Activated CD8-positive, alpha-beta memory T cell treated with anti-CD3 and anti-CD28 coated beads for 48 hours (primary cell): ENCODE measurements at places on chromosomes 5 and 9.

DNA sequence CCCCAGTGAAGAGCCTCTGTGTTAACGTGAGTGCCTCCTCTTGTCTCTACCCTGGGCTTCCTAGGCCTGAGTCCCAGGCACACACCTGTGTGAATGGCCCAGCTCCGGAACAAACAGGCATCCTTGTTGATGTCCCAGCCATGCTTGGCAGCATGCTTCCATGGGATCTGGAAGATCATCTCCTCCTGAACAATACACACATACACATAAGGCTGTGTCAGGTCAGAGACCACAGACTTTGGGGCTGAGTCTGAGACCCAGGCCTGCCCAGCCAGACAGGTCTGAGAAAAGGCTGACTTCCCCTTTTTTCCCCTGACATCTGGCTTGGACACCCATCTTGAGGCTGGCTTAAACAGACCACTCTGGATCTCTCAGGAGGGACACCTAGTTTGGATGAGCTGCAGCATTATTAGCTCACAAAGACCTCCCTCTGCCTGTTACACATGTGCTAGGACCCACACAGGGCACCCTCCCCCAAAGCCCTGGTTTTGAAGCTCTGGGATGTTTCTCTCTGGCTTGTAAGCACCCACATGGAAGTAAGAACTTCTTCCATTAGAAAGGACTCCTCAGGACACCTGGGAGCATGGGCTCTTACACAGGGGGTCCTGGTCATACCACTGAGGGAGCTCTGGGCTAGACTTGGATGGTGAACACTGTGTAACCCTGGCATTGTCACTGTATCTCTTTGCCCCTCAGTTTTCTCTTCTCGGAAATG lies 2.6 kb downstream of the IRF1 start:
- no peak for DNase-seq

DNA sequence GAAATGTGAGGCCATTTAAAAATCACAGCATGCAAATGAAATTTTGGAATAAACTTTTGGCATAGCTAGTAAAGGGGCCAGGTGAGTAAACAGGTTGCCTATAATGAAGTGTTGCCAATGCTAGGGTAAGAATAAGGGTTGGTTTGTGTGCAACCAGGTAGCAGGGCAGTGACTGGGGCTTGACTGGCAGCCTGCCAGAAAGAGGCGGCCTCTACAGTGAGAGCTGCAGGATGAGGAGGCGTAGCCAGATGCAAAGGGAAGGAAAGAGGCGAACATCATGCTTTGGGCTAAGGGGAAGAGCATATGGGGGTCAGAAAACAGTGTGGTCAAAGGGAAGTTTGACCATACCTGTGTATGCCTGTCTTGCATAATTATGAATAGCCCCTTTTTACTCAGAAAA lies 70.6 kb downstream of the MAST4 start:
- DNase-seq = no peak

DNA sequence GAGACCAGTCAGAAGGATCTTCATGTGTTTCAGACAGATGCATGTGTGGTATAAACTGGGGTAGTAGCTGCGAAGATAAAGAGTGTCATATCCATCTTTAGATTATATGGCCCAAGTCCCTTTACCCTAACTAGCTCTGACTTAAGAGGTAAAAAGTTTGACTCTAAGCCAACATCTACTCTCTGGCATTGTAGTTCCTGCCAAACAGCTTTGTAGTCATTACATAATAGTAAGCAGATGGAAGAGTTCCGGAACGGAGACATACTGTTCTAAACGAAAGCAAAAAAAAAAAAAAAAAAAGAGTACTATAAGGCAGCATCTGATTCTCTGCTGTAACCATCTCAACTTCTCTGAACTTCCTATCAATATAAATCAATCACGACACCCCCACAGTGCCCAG lies 48.8 kb downstream of the CEMIP2 start:
- no peak for DNase-seq

DNA sequence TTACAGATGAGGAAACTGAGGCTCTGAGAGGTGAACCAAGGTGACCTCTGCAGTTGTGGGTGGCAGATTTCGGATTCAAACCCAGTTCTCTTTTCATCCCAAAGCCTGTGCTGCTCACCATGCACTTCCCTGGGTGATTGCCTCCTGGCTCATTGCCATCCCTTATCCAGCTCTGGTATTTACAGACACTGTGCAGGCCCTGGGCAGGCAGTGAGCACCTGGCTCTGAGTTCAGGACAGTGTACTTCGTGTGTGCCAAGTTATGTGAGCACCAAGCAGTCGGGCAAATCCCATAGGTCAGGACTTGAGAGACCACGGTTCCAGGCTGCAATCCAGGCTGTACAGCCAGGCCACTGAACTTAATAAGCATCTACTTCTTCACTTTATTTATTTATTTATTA lies 1.4 kb downstream of the LRSAM1 start:
- DNase-seq = no peak

- no peak for DNase-seq
Observed at GRCh38 chr5:87002485-87002884, 265.2 kb upstream of the RASA1 start.

DNA sequence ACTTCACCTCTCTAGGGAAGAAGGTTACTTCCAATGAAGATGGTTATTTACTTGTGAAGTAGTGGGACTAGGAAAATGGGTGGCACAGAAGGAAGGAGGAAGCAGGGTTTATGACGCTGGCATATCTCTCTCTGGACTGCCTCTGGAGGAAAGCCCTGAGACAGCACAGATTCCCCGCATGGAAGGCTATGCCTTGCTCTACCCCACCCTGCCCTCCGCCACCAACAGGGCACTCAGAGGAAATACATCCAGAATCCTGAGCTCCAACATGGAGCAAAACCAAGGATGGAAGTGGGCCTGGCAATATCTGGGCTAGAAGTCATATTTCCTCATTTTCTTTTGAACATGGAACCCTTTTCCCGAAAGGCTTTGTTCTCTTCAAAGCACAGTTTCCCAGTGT lies 346.9 kb downstream of the ZSWIM6 start:
- DNase-seq = no peak

- no peak for DNase-seq
Observed at GRCh38 chr5:146633323-146633764, 117.4 kb upstream of the GPR151 start.

DNA sequence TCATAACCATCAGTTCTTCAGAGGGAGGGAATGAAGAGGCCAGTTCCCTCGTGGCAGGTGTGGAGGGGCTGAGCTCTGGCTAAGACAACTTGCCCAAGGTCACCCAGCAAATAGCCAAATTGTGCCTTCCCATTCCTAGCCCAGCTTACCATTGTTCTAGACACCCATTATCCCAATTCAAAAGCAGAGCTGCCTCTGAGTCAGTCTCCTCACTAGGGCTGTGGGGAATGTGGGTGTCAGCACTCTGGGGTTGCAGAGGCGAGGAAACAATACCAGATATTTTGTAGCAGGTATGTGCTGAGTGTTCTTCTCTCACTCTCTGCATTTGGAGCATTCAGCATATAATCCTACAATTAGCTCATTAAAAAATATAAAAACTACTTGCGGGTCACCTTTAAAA lies 270.8 kb downstream of the PSAT1 start:
- no peak for DNase-seq

DNA sequence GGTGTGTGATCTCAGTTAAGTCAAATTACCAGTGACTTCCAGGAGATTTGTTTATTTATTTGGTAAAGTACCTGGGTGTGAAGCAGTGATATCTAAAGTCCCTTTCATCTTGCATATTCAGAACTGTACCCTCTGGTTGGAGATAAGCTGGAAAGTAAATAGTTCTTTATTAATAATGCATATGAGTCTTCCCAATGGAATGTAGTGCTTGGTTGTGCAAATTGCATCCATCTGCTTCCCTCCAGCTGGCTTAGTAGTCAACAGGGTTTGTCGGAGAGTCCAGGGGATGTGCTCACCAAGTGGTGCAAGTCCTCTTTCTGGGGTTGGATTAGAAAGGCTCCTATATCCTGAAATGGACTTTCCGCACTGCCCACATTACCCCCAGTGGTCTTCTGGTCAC lies 42.0 kb downstream of the TRPM3 start:
- DNase-seq = no peak

DNA sequence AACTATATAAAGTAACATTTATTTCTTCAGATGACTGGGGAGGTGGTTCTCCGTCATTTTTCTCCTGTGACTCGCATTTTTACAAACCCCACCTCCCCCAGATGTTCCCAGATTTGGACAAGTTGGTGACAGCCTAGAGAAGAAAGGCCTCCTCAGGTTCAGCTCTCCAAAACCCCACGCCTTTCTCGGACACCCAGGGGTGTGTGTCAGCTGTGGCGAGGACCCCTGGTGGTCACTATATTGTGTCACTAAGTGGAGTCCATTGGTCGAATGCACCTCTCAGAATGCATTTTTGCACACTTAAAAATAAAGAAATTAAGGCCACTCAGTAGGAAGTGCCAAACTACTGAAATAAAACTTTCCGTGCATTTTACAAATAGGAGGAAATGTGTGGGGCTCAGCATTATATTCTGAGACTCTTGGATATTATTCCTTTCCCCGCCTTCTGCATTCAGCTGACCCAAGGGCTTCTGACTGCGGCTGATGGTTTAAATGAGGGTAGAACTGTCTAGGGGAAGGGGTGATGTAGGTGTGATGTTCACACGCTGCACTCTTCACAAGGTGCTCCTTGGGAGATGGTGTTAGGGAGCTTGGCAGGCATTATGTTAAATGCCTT lies 47.6 kb downstream of the ACO1 start:
- no peak for DNase-seq

DNA sequence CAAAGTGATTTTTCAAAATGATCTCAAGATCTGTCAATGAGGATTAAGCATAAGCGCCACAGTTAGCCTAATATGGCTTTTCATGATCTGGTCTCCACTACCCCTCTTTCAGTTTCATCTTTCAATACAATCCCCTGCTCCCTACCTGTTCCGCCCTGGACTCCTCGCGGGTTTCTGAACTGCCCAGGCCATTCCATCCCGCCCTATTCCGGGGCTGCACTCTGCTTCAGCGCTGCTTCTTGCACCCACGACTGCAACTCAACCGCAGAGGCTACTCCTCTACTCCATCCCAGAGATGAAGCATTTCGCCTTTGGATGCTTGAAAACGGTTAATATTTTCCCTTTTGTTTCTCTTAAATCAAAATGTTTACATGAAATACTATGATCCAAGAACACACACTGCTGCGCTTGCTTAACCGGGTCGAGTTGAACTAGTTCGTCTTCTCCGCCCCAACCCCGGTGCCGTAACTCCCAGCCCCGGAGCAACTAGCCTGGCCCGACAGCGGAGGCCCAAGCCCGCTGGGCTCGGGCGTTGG lies 716 bp upstream of the OTULIN start:
- no peak for DNase-seq

DNA sequence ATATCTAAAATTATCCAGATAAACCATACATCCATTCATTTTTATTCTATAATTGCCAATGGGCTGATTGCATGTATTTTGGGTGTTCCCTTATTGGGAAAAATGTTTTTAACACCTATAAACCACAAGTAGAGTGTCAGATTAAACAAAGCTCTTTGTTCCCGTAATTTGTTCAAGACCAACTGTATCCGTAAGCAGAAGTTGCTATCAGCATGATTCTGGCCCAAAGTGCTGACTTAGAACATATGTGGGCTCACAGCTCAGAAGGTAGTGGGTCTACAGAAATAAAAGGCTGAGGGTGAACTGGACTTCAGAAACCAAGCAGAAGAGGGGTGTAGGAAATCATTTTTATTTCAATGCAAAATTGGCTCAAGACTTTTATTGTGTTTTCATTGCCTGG lies 23.5 kb upstream of the IL7R start:
- no peak for DNase-seq

- DNase-seq = no peak
Observed at GRCh38 chr5:174996941-174997340, 272.6 kb downstream of the MSX2 start.

GRCh38 chr5:66012271-66012670 lies 85.9 kb downstream of the ERBIN start:
- no peak for DNase-seq

GRCh38 chr5:10439692-10440091 lies 2.0 kb upstream of the ROPN1L start:
- no peak for DNase-seq
